ENCODE measurements at places on chromosomes 16 and 17. TPM values are rescaled to one million over a fixed set of nuclear protein-coding genes. Genes with fewer than 3 reads are reported as not detected.

NFE2L1 gene
- total RNA-seq = 213 TPM

ANKS4B gene
- 0.26 TPM for total RNA-seq

MMP15 gene
- total RNA-seq = 8.8 TPM

E4F1 gene
- total RNA-seq = 37.6 TPM

LRRC37A gene
- total RNA-seq = 15.8 TPM

KIAA0753 gene
- total RNA-seq = 38.6 TPM

PRR15L gene
- total RNA-seq = not detected

KRT31 gene
- 1.9 TPM for total RNA-seq

CTNS gene
- total RNA-seq = 9.0 TPM

ARHGAP23 gene
- 292 TPM for total RNA-seq

OR3A3 gene
- total RNA-seq = not detected

KCNH4 gene
- 4.1 TPM for total RNA-seq

RNF227 gene
- total RNA-seq = 10.1 TPM

TBC1D3C gene
- not detected for total RNA-seq

DLX4 gene
- total RNA-seq = not detected

TRAPPC2L gene
- 64.6 TPM for total RNA-seq

KRT23 gene
- not detected for total RNA-seq

TP53TG3D gene
- 0.37 TPM for total RNA-seq

ABCC1 gene
- 14.7 TPM for total RNA-seq

HAP1 gene
- 12.1 TPM for total RNA-seq

DLX3 gene
- 0.42 TPM for total RNA-seq

TBC1D16 gene
- total RNA-seq = 33.8 TPM

IL17C gene
- not detected for total RNA-seq

FCSK gene
- 27.6 TPM for total RNA-seq

KREMEN2 gene
- total RNA-seq = not detected

SNX20 gene
- total RNA-seq = 0.61 TPM

CXCL16 gene
- 14.6 TPM for total RNA-seq

DNAAF8 gene
- 2.2 TPM for total RNA-seq

SPNS2 gene
- total RNA-seq = 65.6 TPM

SLC38A8 gene
- 7.4 TPM for total RNA-seq

CCL7 gene
- not detected for total RNA-seq

MYL4 gene
- 0.70 TPM for total RNA-seq

LRRC75A gene
- total RNA-seq = 8.6 TPM

CCL2 gene
- 4.9 TPM for total RNA-seq

KIF18B gene
- total RNA-seq = not detected

MYH1 gene
- total RNA-seq = 0.23 TPM

GCGR gene
- not detected for total RNA-seq

NPIPA2 gene
- total RNA-seq = 10.8 TPM

DPEP1 gene
- not detected for total RNA-seq

NLRC5 gene
- 27.2 TPM for total RNA-seq

CASKIN1 gene
- total RNA-seq = 189 TPM

OR1F1 gene
- total RNA-seq = 1.0 TPM

NBR1 gene
- total RNA-seq = 90.4 TPM

NAGS gene
- total RNA-seq = 1.7 TPM

SLC16A5 gene
- 0.79 TPM for total RNA-seq

TLCD2 gene
- 0.74 TPM for total RNA-seq

KRT36 gene
- total RNA-seq = not detected

SOCS7 gene
- 51.2 TPM for total RNA-seq

ITGAD gene
- total RNA-seq = 0.59 TPM

HSPB9 gene
- total RNA-seq = 1.4 TPM

FZD2 gene
- total RNA-seq = 0.77 TPM

GRB2 gene
- total RNA-seq = 124 TPM

MRPL58 gene
- total RNA-seq = 17.7 TPM
